Naive thymus-derived CD4-positive, alpha-beta T cell (primary cell): ENCODE measurements at places on chromosomes 13 and 19. TPM values are rescaled to one million over a fixed set of nuclear protein-coding genes. Genes with fewer than 3 reads are reported as not detected.

Gene RNF17
- polyA plus RNA-seq: 0.60 TPM

Gene ZNF112
- polyA plus RNA-seq: not detected

Gene KXD1
- 78.5 TPM for polyA plus RNA-seq

Gene GJA3
- polyA plus RNA-seq: 0.06 TPM

Gene FARP1
- polyA plus RNA-seq: 0.60 TPM

Gene ACTMAP
- polyA plus RNA-seq: 3.2 TPM

Gene CGB5
- polyA plus RNA-seq: not detected

Gene TTYH1
- polyA plus RNA-seq: 0.40 TPM

Gene ERICH6B
- not detected for polyA plus RNA-seq

Gene MYO1F
- polyA plus RNA-seq: 0.83 TPM

GRCh38 chr13:28394422-28394821 lies 100.5 kb downstream of the FLT1 start:
- H3K4me1 ChIP-seq: no peaks in the 10 kb centered on the region
- no peak for DNase-seq
- H3K36me3 ChIP-seq: no peaks in the 10 kb centered on the region
- no peaks in the 10 kb centered on the region for H3K27me3 ChIP-seq
- no peak overlapping the region for H3K4me3 ChIP-seq
- H3K27ac ChIP-seq: no peak overlapping the region

- H3K4me3 ChIP-seq: no peak overlapping the region
- H3K36me3 ChIP-seq: no peaks in the 10 kb centered on the region
- no peak overlapping the region for H3K27ac ChIP-seq
- peaks cover 49% of the 10 kb centered on the region for H3K27me3 ChIP-seq
- peaks cover 9% of the 10 kb centered on the region for H3K4me1 ChIP-seq
Measured at GRCh38 chr19:55171440-55171839, 5.0 kb upstream of the DNAAF3 start.

DNA sequence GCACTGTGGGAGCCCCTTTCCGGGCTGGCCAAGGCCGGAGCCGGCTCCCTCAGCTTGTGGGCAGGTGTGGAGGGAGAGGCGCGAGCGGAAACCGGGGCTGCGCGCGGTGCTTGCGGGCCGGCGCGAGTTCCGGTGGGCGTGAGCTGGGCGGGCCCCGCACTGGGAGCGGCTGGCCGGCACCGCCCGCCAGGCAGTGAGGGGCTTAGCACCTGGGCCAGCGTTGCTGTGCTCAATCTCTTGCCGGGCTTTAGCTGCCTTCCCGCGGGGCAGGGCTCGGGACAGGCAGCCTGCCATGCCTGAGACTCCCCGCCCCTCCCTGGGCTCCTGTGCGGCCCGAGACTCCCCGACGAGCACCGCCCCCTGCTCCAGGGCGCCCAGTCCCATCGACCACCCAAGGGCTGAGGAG lies 405.2 kb upstream of the PRR20A start:
- no peaks in the 10 kb centered on the region for H3K27me3 ChIP-seq
- no peaks in the 10 kb centered on the region for H3K4me1 ChIP-seq
- H3K4me3 ChIP-seq: no peak overlapping the region
- no peak overlapping the region for H3K27ac ChIP-seq
- H3K36me3 ChIP-seq: no peaks in the 10 kb centered on the region
- DNase-seq: no peak

- H3K27ac ChIP-seq: no peak overlapping the region
- H3K27me3 ChIP-seq: no peaks in the 10 kb centered on the region
- DNase-seq: no peak
- H3K4me1 ChIP-seq: no peaks in the 10 kb centered on the region
- H3K4me3 ChIP-seq: no peak overlapping the region
- no peaks in the 10 kb centered on the region for H3K36me3 ChIP-seq
Measured at GRCh38 chr13:78770601-78771000, 111.6 kb upstream of the OBI1 start.

GRCh38 chr19:41753936-41754529 lies 1.3 kb upstream of the CEACAM6 start:
- H3K4me1 ChIP-seq: no peaks in the 10 kb centered on the region
- no peak overlapping the region for H3K4me3 ChIP-seq
- no peak overlapping the region for H3K27ac ChIP-seq

DNA sequence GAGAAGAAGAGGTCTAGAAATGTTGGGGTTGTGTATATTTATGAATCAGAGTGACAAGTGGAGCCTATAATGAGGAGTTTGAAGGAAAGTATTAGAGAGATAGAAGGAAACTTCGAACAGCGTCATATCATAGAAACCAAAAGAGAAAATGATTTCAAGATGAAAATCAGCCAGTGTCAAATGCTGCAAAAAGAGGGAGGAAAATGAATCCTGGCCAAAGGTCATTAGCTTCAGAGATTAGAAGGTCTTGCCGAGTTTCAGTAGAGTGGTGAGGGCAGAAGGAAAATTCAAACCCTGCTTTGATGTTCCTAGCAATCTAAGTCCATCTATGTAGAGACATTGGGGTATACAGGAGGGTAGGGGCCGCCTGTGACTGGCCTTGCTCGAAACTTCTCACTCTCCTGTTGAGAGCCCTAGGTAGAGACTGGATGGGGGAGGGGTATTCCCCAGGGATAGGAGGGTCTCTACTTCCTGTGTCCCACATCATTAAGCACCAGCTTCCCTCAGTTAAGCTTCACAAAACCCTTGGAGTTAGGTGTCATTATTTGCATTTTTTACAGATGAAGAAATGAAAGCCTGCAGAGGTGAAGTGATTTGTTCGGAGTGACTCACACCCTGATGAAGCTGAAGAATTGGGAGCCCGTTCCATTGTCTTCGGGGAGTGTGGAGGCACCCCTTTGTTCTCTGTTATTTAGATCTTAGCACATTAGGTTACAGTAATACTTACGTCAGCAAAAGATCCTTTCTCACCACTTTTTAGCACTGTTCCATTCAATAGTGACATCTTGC lies 62.8 kb downstream of the FGF9 start:
- H3K4me3 ChIP-seq: no peak overlapping the region
- H3K27ac ChIP-seq: no peak overlapping the region
- no peaks in the 10 kb centered on the region for H3K4me1 ChIP-seq
- no peak for DNase-seq

GRCh38 chr13:113625965-113626721 lies 31.9 kb downstream of the ATP4B start:
- no peak overlapping the region for H3K27ac ChIP-seq
- H3K4me1 ChIP-seq: no peaks in the 10 kb centered on the region
- H3K36me3 ChIP-seq: no peaks in the 10 kb centered on the region
- no peak overlapping the region for H3K4me3 ChIP-seq
- no peaks in the 10 kb centered on the region for H3K27me3 ChIP-seq
- DNase-seq: no peak

DNA sequence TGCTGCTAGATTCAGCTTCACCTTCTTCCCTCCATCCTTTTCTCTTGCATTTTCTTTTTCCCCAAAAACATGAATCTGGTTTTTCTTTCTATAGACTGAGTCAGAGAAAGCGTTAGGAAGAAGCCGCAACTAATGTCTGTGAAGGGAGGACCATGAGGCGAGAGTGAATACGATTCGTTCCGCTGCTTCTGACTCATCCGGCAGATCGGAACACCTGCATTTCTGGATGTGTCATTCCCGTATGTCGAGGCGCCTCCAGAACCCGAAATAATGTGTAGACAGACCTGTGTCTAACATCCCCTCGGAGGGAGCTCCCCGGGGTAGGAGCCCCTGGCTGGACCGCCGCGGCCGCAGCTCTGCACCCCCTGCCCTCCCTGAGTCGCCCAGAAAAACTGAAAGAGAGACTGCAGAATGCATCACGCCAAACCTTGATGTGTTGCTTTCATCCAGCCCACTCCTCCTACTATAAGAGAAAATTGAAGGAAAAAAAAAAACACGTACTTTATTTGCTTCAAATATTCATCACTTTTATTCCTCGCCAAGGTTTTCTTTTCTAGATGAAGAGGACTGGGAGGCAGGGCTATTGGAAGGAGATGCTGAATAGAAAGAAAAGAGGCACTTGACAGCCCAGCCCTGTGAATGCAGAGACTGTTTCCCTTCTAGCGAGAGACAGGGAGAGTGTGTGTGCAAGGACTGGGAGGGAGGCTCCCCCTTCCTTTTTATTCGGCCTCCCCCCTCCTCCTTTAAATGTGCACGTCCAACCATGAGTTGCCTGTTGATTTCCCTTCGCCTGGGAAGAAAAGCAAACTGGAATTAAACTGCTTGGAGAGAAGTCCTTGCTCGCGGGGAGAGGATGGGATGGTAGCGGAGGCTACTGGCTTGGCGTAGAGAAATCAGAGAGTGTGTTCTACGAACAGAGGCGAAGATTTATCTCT lies 616 bp upstream of the PCDH17 start:
- peaks cover 9% of the 10 kb centered on the region for H3K4me1 ChIP-seq
- no peak for DNase-seq
- no peaks in the 10 kb centered on the region for H3K36me3 ChIP-seq
- peak overlapping the region; percentile 46 for H3K4me3 ChIP-seq

- no peak overlapping the region for H3K4me3 ChIP-seq
- DNase-seq: no peak
- no peaks in the 10 kb centered on the region for H3K4me1 ChIP-seq
Measured at GRCh38 chr13:81563091-81563490, 1222.2 kb upstream of the SPRY2 start.

- no peaks in the 10 kb centered on the region for H3K27me3 ChIP-seq
- no peak overlapping the region for H3K4me3 ChIP-seq
- no peak overlapping the region for H3K27ac ChIP-seq
- H3K4me1 ChIP-seq: no peaks in the 10 kb centered on the region
- DNase-seq: no peak
- H3K36me3 ChIP-seq: no peaks in the 10 kb centered on the region
Measured at GRCh38 chr13:66348745-66349690, 881.1 kb downstream of the PCDH9 start.

- peak; percentile 15 for DNase-seq
- peak overlapping the region; percentile 94 for H3K27ac ChIP-seq
- H3K36me3 ChIP-seq: no peaks in the 10 kb centered on the region
Measured at GRCh38 chr19:18520848-18521691, 800 bp downstream of the ELL start.

DNA sequence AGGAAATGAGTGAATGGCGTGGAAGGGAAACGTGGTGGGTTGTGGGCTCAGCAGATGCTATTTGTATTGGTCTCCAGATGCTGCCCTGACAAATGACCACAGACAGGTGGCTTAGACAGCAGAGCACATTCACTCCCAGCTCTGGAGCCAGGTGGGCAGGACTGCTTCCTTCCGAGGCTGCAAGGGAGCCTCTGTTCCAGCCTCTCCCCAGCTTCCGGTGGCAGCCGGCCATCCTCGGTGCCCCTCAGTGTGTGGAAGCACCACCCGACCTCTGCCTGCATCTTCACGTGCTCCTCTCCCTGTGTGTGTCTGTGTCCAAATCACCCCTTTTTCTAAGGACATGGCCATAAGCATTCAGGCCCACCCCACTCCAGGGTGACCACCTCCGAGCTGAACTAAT lies 105.1 kb downstream of the SOX1 start:
- no peak for DNase-seq
- no peak overlapping the region for H3K27ac ChIP-seq
- H3K36me3 ChIP-seq: no peaks in the 10 kb centered on the region
- no peaks in the 10 kb centered on the region for H3K27me3 ChIP-seq
- H3K4me3 ChIP-seq: no peak overlapping the region

- DNase-seq: no peak
- no peaks in the 10 kb centered on the region for H3K4me1 ChIP-seq
- no peak overlapping the region for H3K27ac ChIP-seq
- H3K4me3 ChIP-seq: no peak overlapping the region
- no peaks in the 10 kb centered on the region for H3K27me3 ChIP-seq
Measured at GRCh38 chr13:21822029-21822428, 151.2 kb downstream of the FGF9 start.

GRCh38 chr19:33954686-33955085 lies 158.0 kb downstream of the KCTD15 start:
- no peaks in the 10 kb centered on the region for H3K27me3 ChIP-seq
- no peaks in the 10 kb centered on the region for H3K4me1 ChIP-seq
- H3K27ac ChIP-seq: no peak overlapping the region
- no peak overlapping the region for H3K4me3 ChIP-seq

DNA sequence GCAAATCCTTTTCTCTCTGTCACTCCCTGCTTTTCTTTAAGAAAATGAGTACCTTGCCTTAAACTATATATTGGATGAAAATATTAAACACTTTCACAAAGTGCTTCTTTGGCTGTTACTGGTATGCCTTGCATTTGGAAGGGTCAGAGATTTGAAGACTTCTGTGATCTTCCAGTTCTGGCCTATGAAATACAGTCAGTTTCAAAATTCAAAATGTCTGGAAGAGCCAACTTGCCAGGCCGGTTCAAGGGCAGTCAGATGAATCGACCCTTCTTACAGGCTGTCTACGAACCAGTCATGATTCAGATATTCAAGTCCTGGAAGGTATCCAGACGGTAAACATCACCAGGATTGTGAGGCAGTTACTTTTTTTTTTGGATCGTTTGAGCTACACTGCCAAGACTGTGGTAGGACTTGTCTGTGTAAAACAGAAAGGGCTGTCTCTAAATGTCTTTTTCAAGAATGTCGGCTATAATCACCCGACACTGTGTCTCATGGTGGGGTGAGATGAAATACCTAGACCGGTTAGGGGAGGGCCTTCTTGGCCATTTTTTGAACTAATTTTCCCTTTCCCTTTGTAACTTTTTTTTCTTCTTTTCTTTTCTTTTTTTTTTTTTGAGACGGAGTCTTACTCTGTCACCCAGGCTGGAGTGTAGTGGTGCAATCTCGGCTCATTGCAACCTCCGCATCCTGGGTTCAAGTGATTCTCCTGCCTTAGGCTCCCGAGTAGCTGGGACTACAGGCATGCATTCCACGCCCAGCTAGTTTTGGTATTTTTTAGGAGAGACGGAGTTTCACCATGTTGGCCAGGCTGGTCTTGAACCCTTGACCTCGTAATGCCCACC lies 11.2 kb downstream of the ACTN4 start:
- H3K27ac ChIP-seq: no peak overlapping the region
- no peak overlapping the region for H3K4me3 ChIP-seq
- no peak for DNase-seq
- peaks cover 36% of the 10 kb centered on the region for H3K4me1 ChIP-seq
- H3K27me3 ChIP-seq: peaks cover 19% of the 10 kb centered on the region

DNA sequence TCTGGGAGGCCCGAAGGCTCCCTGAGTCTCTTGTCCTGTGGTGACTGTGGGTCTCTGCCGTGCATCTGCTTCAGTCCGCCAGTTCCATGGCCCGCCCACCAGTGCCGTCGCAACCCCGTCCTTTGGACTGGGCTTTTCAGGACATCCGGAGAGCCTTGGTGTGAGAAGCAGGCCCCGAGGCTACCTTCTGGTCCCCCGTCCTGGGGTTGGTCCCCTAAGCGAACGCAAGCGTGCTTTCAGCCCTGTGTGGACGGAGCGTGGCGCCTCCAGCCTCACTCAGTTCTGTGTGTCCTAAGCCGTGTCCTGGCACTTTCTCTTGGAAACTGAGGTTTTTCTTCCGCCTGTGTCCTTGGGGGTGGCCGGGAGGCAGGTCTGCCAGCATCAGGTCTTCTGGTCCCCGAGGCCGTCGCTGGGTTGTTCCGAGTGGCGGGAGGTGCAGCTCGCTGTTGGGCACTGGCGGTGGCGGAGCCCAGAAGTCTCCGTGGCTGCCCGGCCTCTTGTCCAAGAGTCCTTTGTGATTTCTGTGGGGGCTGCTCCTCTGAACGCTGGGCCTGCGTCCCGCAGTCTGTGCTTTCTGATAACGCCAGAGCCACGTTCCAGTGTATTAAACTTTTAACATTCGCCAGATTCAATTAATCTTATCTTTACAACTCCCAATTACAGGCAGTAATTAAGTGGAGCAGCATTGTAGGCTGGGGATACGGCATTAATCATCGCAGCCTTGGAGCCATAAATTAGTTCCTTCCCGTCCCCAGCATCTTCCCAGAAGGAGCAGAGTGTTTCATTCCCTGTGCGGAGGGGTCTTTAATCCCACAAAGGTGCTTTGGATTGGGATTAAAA lies 99.5 kb downstream of the KDM4B start:
- no peaks in the 10 kb centered on the region for H3K27me3 ChIP-seq
- DNase-seq: no peak
- H3K36me3 ChIP-seq: peaks cover 54% of the 10 kb centered on the region
- H3K4me1 ChIP-seq: no peaks in the 10 kb centered on the region

- H3K27me3 ChIP-seq: no peaks in the 10 kb centered on the region
- no peaks in the 10 kb centered on the region for H3K4me1 ChIP-seq
- DNase-seq: no peak
- no peaks in the 10 kb centered on the region for H3K36me3 ChIP-seq
- no peak overlapping the region for H3K27ac ChIP-seq
Measured at GRCh38 chr19:51480590-51480989, 2.3 kb downstream of the CEACAM18 start.
